NB4 (cell line): ENCODE measurements at places on chromosomes 6 and 20.

DNA sequence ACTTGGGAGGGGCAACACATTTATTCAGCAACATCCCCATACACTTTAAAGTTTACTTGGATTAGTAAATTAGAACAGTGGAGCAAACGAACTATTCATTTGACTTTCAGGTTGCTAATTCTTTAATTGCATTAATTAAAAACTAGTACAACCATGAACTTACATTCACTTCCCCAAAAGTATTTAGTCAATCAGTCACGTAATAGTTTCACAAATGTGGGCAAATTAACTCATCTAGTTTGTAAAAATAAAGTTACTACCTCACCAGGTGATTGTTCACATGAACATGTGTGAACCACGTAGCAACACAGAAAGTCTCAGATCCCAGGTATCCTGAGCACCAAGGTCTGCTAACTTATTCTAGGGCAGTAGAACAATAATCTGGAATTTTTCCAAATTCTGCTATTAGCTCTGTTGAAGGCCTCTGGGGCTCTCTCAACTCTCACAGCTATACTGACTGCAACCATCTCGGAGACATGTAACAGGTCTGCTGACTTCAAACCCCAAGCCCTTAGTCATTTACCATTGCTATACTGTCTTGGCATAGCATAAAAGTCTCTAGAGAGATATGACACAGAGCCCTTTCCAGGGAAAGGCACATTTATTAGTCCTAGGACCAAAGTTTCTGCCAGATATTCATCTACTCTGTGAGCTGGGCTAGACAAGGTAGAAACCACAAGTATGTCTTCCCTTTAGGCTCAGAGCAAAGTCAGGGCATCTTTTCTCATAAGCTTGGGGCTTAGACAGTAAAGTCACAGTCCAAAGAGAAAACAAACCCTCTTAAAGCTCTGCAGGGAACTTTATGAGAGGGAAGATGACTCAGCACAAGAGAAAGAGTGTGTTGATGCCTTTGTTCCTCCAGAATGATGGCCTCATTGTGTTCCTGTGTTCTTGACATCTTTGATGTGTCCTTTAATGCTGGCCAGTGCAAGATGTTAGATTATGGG lies 50.9 kb upstream of the CCDC28A start:
- DNase-seq, result peak; percentile 73

- DNase-seq, result peak; percentile 95
Observed at GRCh38 chr20:34938466-34939163, 17.0 kb downstream of the GSS start.

DNA sequence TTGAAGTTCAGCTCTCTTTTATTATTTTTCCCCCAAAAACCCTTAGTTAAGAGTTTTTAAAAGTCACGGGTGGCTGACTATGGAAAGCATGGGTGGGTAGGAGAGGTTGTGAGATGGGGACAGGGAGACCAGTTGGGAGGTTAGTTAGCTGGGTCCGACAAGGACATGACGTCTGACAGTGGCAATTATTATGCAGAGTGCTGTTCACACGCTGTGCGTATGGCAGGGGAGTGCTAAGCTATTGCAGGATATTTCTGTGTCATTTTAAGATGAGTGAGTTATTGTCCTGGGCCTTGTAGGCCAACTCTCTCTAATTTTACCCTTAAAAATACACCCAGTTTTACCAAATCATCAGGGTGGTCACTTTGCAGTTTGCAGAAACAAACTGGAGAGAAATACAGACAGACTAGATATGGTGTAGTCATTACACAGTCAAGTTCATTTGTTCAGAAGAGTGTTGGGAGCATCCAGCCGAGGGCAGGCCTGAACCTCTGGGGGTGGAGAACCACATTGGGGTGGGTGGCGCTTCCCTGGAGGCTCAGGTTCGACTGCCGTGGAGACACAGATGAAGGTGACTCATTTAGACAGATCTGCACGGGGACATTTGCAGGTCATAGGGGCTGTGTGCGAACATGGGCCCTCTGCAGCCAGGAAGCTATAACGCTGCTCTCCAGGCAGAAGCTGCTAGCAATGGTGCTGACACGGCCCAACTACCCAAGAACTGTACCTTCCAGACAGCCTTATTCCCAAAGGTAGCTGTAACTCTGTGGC lies 307.6 kb downstream of the QKI start:
- no peak for DNase-seq

GRCh38 chr20:22681591-22682248 lies 97.3 kb upstream of the FOXA2 start:
- DNase-seq, result peak; percentile 69

DNA sequence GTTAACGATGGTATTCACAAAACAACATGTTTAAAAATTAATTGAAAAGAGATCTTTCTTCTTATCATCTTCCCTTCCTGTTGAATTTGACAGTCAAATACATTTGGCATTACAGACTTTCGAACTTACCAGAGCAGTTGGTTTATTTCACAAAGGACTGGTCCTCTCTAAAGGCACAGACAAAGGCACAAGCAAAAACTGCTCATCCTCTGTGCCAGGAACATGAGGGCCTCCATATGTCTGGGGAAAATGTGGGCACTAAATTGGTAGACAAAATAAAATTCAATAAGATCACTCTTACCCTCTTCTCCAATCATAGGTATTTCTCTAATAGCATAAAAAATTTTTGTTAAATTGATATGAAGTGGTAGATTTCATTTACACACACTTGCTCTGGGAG lies 40.4 kb downstream of the SYNE1 start:
- no peak for DNase-seq

- DNase-seq, result no peak
Observed at GRCh38 chr6:29736563-29736962, 13.3 kb downstream of the HLA-F start.
